ENCODE measurements at places on chromosomes 1 and 21. TPM values are rescaled to one million over a fixed set of nuclear protein-coding genes. Genes with fewer than 3 reads are reported as not detected.

DNA sequence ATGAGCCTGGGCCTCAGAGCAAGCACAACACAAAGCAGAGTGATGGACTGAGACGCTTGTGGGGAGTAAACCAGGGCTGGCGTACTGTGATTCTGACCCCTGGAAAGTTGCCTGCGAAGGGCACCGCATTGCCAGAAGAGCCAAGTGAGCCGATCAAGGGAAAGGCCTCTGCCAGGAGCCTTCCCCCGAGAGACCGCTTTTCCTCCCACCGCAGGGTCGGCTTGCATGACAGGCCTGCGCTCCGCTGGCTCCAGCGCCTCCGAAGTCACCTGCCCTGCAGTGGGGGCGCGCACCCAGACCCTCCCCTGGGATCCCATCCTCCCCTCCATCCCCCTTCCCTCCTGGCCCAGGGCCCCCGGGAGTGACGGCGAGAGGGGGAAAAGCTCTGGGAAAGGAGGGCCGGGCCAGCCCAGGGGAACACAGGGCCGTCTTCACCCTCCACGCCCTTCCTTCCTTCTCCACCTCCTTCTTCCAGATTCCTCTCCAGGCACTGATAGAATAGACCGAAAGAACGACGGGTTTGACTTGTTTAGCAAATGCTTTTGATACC, 165.0 kb downstream of the TRIM33 start:
- no peak for DNase-seq

ZNF644 gene
- 12.9 TPM for total RNA-seq

- DNase-seq = peak; percentile 78
These were observed 46.1 kb upstream of the BACE2 start for GRCh38 chr21:41121785-41122415.

DNA sequence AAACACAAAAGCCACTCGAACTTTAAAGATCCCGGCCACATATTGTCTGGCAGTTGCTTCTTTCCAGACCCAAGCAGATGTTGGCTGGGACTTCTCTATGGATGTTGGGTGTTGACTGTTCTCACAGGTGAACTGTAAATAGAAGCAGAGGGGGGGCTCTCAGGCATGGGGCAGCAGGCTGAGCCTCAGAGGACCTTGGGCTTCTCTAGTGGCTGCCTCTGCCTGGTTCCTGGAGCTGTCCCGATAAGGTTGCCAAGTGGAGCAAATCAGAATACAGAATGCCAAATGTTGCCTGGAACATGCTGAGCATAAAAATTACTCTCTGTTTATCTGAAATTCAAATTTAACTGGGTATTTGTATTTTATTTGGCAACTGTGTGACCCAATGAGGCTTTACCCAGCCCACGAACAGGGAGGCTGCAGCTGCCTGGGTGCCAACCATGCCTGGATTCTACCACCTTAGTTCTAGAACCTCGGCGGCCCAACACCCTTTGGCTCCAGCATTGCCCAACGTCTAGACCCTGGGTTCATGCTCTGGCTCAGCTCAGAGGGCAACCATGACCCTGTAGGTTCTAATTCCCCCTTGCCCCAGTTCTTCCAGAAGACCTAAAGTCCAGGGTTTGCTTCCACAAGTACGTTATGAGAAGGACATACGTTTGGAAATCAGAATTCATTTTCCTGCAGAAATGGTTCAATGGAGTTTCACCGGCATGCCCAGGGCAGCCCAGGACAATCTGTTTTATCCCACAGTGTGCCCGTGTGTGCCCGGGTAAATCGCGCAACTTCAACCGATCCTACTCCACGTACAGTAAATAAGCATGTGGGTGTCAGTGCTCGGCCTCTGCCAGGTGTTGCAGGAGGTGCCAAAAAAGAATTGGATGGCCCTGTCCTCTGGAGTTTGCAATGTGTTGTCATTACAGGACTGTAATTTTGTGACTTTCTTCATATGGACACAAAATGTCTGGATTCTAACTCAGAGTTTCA, 5.4 kb upstream of the SLC45A1 start:
- DNase-seq = no peak

GRCh38 chr1:183278739-183279591, 92.9 kb downstream of the LAMC2 start:
- DNase-seq = peak; percentile 31

KCNJ10 gene
- total RNA-seq = not detected

AMY1C gene
- not detected for total RNA-seq

GRCh38 chr1:203308328-203308922, 3.1 kb downstream of the BTG2 start:
- DNase-seq = no peak

- DNase-seq = no peak
These were observed 18.4 kb downstream of the RWDD3 start for GRCh38 chr1:95252422-95252821.

KCNE2 gene
- not detected for total RNA-seq

SYDE2 gene
- 1.8 TPM for total RNA-seq

KCNA2 gene
- total RNA-seq = not detected

- no peak for DNase-seq
These were observed 14.0 kb downstream of the TRIM62 start for GRCh38 chr1:33167650-33168447.

DNA sequence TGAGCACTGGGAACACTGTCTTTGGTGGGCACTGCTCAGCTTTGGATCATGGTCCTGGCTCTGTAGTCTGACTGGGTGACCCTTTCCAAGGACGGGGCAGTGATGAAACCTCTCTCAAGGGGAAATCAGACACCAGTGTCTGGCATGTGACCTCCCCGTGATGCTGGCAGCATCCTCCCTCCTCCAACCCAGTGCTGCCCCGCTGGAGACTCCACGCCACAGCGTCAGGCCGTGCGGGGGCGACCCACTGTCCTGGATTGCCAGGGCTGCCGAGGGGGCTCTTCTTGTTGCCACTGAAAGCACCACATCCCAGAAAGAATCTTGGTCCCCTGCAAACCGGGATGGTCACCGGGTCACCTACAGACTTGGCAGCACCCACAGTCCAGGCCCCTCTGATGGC, 146.4 kb upstream of the ARHGEF16 start:
- DNase-seq = no peak

DNA sequence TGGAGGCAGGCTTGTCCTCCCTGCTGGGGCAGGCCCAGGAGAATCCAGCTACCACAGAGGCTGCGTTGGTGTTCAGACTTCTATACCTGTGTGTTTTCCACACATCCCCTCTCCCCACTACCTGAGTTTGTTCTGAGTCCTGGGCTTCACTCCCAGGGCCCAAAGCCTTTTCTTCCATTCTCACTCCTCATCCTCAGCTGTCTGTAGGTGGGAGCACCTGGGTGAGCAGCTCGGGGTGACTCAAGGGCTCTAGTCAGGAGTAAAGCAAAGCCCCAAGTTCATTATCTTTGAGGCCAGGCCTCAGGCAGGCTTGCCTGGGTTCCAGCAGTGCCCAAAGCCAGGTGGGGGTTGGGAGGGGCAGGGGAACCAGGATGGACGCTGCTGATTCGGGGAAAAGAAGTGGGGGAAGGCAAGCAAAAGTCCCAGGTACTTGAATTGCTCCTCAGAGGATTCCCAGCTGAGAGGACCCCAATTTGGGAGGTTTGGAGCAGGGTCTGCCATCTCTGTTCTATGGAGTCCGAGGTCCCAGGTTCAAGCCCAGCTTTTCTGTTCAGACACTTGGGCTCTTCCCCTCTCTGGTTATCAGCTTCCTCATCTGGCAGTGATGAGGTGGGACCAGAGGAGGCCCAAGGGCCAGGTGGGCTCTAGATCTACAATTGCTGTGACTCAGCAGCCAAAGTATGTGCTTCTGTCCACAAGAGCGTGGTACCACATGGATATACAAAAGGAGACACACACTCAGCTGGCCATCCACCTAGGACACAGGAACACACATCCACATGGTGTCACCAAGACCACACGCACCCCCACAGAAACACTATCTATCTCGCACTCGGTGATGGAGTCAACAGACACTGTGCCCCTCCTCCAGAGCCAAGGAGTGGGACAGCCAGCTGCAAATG, 5.8 kb upstream of the PTPN7 start:
- DNase-seq = no peak

Measured in Caki2 (cell line).